ENCODE measurements at places on chromosomes 2 and 18.
A peak's percentile ranks its signal among the peaks of the same experiment; 100 is the strongest.

- DNase-seq = no peak
Observed at GRCh38 chr2:189439342-189439741, 1.9 kb upstream of the WDR75 start.

DNA sequence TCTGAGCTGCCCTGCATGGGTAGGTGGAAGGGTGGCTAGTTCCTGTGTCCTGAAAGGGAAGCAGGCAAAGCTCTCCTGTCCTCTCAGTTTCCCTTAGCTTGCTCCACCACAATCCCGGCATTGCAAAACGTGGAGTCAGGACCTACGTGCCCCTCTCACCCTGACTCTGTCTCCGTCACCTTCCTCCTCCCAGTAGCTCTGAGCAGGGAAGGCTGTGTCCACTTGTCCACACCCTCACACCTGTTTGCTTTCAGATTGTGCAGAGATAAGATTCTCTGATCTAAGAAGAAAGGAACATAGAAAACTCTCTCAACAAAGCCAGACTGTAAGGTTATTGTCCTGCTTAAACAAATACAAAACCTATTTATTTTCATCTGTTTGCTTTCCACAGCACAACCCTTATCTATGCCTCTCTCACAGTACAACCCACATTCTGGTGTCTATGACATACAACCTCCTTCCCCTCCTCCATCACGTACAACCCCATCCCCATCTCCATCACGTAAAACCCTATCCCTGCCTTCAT lies 79.0 kb downstream of the ALPK2 start:
- DNase-seq = no peak

GRCh38 chr2:227082286-227082685 lies 81.7 kb downstream of the COL4A4 start:
- DNase-seq = no peak

GRCh38 chr18:711310-711656 lies 1.1 kb downstream of the ENOSF1 start:
- DNase-seq = peak; percentile 45

DNA sequence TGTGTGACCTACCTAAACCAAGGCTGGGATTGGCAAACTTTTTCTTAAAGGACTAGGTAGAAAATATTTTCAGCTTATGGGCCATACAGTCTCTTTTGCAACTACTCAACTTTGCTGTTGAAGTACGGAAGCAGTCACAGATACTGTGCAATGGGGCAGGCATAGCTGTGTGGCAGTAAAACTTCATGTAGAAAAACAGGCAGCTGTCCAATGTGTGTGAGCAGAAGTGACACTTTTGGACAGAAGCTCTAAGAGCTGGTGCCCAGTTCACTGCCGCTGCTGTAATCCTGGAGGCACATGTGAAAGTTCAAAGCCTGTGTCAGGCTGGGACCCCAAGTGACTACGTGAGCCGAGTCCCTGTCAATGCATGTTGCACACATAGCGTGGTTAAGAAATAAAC lies 46.7 kb downstream of the MAPK4 start:
- no peak for DNase-seq

DNA sequence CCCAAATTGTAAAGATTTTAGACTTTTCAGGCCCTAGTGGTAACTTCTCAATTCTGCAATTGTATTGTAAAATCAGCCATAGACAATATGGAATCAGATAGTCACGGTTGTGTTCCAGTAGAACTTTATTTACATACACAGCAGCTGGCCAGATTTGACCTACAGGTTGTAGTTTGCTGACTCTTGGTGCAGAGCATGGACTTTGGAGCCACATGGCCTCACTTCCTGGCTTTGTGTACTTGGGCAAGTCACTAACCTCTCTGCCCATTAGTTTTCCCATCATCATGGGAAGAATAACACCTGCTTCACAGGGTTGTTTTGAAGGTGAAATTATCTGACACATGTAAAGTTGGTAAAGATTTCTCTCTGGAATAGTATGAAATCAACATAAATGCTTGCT lies 147.6 kb downstream of the TMEM200C start:
- DNase-seq = no peak

- no peak for DNase-seq
Observed at GRCh38 chr2:217935235-217935879, 67.4 kb downstream of the TNS1 start.

- DNase-seq = no peak
Observed at GRCh38 chr18:8703092-8703709, 2.2 kb upstream of the MTCL1 start.

GRCh38 chr18:54284535-54284934 lies 15.2 kb downstream of the POLI start:
- no peak for DNase-seq
